ENCODE measurements at places on chromosomes 12 and 14.

DNA sequence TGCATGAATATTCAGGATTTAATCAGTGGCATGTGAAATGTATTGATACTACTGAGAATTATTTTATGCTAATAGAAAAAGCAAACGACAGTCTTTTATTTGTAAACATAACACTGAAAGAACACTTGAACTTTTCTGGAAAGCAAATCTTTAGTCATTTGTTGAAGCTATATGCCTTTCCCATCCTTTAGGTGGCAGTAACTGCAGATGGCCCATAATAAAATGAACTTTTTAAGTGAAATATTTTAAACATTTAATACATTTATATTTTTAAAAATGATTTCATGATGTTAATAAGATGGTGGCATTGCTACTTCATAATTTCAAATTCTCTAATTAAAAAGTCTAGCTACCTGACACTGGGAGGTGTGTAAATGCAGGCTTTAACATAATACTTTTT lies 13.9 kb upstream of the KRR1 start:
- DNase-seq, result no peak

DNA sequence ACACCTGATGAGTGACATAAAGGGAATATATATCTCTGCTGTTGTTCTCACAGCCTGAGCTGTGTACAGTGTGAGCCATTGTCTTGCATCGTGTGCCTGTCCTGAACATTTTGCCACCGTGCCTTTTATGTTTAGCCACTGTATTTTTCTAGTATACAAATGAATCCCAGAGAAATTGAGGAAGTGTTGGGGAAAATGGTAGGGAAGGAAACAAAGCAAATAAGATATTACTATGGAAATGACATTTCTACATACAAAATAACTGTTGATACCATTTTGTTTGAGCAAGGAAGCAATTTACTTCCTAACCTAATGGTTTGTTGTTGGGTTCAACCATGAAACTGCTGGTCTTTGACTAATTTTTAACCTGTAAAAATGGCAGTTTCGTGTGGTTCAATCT lies 5.5 kb downstream of the PSMA6 start:
- DNase-seq, result no peak

- no peak for DNase-seq
Observed at GRCh38 chr12:39047539-39048262, 142.3 kb upstream of the CPNE8 start.

DNA sequence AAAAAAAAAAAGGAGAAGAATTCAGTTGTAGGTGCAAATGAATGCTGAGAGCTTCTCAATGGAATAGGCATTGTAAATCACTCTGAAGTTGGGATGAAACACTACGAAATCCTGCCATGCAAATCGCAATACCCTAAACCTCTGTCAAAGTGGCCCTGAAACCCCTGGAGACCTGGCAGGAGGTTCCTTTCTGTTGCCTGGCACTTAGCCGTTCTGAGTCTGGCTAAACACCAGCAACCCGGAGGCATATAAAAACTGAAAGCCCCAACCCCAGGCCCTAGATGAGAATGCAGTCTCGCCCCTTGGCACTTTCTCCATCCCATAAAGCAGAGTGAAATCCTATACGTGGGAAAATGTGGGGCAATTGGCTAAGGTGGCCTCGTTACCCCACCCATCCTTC lies 151.5 kb upstream of the PARP11 start:
- DNase-seq, result no peak

- DNase-seq, result no peak
Observed at GRCh38 chr12:131391399-131391798, 319.5 kb upstream of the SFSWAP start.

- no peak for DNase-seq
Observed at GRCh38 chr14:68841016-68841809, 48.3 kb upstream of the ZFP36L1 start.

DNA sequence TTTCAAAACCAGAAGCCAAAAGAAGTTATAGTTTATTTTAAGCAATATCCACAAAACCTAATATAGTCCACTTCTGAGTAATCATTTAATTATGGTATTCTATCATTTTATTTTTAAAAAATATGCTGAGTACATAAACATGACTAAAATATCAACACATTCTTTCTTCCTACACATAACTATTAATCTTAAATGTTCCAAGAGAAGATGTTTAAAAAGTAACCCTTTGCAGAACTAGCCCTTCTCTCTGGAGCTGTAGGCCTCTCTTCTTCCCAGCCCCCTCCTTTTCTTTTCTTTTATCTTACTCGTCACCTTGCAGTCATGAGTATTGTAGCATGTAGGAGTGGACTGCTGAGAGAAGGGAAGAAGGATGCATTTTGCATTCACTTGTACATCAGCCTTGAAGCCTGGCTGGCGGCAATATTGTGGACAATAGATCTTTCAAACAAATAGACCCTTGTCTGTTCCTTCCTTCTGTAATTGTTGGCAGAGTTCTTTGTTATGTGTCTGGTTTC lies 941.9 kb downstream of the NRXN3 start:
- DNase-seq, result no peak

DNA sequence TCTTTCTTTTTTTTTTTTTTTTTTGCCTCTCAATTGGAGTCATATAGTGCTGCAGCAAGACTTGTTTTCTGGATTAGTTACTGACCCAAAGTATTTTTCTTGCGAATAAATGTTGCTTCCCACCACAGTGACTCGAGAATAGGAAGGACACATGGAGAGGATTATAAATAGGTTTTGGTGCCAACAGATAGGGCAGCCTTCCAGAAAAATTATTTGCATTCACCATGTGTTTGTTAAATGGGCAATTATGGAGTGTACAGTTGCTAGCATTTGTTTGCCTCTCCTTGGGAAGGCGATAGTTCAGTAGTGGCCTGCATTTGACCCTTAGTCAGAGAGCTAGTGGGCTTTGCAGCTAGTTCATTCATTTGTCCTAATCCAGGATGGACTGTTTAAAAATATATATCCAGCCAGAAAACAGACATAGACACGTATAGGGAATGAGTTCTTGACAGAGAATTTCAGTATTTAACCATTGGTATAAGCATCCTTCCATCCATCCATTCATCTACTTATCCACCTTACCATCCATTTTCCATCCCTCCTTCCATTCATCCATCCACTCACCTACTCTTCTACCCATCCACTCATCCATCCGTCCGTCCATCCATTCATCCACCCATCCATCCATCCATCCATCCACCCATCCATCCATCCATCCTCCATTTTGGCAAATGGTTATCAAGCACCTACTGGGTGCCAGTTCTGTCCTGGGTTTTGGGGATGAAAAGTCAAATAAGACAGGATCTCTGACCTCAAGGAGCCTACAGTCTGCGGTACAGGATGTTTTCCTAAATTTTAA lies 67.5 kb downstream of the CHST11 start:
- no peak for DNase-seq

DNA sequence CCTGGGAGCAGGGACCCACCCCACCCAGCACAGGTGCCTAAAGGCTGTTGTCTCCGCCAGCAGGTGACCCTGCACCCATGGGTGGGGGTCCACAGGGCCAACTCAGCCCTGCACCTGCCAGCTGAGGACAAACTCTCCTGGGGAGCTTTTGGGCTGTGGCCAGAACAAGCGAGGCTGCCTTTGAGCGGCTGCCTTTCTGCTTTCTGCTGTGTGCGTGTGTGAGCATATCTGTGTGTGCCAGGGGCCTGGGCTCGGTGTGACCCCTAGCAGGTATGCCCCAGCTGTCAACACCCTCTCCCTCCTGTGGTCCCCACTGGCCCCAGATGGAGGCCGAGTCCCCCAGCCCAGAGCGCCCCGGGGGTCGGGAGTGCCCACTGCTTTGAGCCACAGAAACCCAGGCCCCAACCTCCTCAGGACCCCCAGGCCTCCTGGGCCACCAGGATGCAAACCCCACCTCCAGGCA lies 25.9 kb upstream of the GPR132 start:
- no peak for DNase-seq

DNA sequence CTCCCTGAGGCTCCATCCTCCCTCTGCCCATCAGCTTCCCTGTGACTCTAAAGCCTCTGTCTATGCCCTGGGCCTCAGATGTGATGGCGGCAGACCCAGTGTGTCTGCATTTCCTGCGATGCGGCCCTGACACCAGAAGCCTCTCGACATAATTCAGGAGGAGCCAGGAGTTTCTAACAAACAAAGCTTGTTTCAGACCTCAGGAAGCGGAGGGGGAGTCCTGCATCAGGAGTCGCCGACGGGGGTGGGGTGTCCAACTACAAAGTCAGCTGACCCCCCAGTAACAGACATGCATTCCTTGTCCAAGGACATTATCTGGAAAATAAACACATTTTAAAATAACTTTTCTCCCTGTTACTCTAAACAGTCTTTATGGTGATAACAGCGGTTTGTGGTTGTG lies 167.5 kb downstream of the DPF3 start:
- DNase-seq, result peak; percentile 15

DNA sequence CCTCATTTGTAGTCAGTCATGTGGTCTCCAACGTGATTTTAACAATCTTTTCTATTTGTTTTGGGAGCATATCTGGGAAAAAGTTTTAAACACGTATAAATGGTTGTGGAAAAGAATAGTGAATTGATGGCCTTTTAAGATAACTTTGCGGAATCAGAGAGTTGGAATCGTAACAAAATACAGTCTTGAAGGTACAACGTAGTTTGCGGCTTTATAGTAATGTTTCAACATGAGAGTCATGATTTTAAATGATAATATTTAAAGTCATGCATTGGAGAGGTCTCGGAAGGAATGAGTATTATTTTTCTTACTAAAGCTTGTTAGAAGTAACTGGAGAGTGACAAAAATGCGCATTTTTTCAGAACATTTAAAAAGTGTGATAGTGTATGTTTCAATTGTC lies 1.6 kb downstream of the AEBP2 start:
- DNase-seq, result no peak

- DNase-seq, result no peak
Observed at GRCh38 chr12:25993901-25994651, 35.6 kb downstream of the RASSF8 start.

DNA sequence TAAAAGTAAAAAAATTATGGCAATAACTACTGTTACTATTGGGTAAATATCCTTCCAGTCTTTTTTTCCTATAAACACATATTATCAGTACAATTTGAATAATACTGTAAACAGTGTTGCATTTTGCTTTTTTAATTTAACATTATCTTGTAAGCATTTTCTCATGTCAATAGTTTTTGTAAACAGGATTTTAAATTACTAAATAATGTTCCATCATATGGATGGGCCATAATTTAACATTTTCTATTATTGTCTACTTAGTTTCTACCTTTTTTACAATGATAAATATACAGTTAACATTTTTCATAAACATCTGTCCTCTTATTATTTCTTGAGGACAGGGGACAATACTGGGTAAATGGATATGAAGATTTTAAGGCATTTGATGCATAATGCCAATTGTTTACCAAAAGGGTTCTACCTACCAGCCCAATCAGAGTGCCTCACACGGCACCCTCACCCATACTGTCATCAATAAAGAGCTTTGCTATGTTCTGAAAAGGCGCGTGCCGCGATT lies 759 bp upstream of the ACVR1B start:
- DNase-seq, result no peak

DNA sequence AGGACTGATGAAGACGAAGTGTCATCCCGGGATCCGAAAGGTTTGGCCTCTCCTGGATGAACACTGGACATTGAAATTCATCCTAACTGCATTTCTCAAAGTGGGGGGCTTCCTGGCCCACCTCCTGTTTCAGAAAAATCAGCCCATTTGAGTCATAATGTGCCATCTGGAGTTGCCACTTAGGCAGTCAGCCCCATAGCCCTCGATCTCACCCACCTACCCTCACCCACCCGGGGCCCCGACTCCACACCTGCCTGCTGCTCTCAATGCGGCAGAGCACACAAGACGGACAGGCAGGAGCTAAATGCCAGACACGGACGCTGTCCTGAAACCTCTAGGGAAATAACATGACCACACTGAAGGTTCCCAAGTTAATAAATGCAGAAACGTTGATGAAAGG lies 12.6 kb downstream of the DLK1 start:
- no peak for DNase-seq

GRCh38 chr12:57983146-57983857 lies 41.9 kb downstream of the ATP23 start:
- no peak for DNase-seq

DNA sequence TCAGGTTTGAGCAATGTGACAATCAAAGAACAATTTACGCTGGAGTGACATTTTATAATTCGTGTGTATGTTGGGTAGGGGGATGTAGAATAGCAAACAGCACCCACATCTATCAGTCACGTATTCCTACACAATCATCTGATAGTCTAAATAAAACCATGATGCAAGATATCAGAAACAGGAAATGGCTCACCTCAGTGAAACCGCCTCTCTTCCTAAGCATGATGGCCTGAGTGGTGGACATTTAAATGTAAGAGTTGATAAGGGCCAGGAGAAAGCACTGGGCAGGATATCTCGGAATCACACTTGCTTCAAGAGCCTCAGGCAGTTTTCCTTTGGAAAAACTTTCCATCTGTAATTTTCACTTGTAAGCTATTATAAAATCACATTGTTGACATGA lies 128.2 kb downstream of the GRIP1 start:
- no peak for DNase-seq

- no peak for DNase-seq
Observed at GRCh38 chr14:76772300-76773187, 11.3 kb downstream of the VASH1 start.

DNA sequence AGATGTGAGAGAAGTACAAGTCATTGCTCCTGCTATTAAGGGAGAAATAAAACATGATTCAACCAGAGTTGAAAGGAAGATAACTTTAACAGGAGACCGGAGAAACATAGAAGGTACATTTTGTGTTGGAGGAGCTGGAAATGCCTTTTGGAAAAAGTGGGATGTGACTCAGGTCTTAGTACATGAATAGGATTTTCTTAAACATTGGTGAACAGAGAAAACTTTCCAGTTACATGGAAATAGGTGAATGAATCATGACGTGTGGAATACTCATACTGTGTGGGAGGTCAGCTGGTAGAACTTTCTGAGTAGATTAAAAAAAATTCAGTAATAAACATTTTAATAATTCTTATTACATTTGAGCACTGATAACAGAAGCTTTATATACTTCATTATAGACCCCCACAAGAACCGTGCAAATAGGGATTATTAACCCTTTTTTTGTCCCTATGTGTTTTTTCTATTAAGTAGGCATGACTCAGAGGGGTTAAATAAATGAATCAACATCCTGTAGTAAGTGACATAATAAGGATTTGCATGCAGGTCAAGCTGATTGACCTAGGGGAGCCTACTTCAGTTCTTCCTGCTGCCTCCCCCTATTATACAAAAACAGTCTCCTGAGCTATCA lies 710.5 kb downstream of the NOVA1 start:
- DNase-seq, result no peak

DNA sequence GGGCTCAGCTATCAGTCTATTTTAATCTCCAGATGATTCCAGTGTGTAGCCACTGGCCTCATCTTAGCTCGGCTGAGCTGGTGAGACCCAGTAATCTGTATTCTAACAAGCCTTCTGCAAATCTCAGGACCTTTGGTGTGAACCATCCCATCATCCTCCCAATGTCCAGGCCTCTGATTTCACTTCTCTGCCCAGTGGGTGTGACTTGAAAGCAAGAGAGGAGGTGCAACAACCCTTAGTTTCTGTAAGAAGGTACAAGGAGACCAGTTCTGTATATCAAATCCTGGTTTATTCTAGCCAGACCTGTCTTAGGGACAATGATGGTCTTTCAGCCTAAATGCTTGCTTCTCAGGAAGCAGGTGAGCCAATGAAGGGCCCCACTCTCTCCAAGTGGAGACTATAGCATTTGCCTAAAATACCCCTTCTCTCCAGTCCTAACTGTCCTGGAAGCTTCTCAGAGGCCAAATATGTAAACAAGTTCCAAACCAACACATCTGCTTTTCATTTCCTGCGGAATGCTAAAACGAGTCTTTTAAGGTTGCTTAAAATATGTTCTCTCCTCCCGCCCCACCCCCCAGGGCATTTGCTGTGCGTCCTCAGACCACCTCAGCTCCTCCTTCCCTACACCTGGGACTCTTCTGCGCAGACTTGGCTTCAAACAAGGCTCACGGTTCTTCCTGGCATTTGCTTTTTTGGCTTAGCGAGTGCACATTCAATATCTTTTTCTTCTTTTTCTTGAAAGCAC lies 78.4 kb upstream of the FUT8 start:
- no peak for DNase-seq
